ENCODE measurements at places on chromosomes 2 and 18. TPM values are rescaled to one million over a fixed set of nuclear protein-coding genes. Genes with fewer than 3 reads are reported as not detected.

- no peaks in the 10 kb centered on the region for H3K27me3 ChIP-seq
- no peak overlapping the region for H3K4me3 ChIP-seq
- H3K4me1 ChIP-seq = no peaks in the 10 kb centered on the region
- H3K36me3 ChIP-seq = peaks cover 30% of the 10 kb centered on the region
Observed at GRCh38 chr2:3399829-3400228, 20.3 kb downstream of the TRAPPC12 start.

- H3K4me1 ChIP-seq = no peaks in the 10 kb centered on the region
- no peak overlapping the region for H3K4me3 ChIP-seq
- no peaks in the 10 kb centered on the region for H3K36me3 ChIP-seq
- no peak for DNase-seq
- H3K27ac ChIP-seq = no peak overlapping the region
- H3K27me3 ChIP-seq = no peaks in the 10 kb centered on the region
Observed at GRCh38 chr2:235605312-235606003, 111.6 kb downstream of the AGAP1 start.

- peaks cover 7% of the 10 kb centered on the region for H3K4me1 ChIP-seq
- peak overlapping the region; percentile 64 for H3K4me3 ChIP-seq
- DNase-seq = no peak
- H3K27me3 ChIP-seq = no peaks in the 10 kb centered on the region
Observed at GRCh38 chr2:61763605-61764034, 90.2 kb downstream of the FAM161A start.

GTF2A1L gene
- not detected for total RNA-seq

PPP1R1C gene
- total RNA-seq = not detected

- H3K4me3 ChIP-seq = no peak overlapping the region
- H3K27me3 ChIP-seq = no peaks in the 10 kb centered on the region
- no peaks in the 10 kb centered on the region for H3K36me3 ChIP-seq
- no peak overlapping the region for H3K27ac ChIP-seq
- no peak for DNase-seq
- no peaks in the 10 kb centered on the region for H3K4me1 ChIP-seq
Observed at GRCh38 chr2:237234268-237234667, 148.6 kb downstream of the COPS8 start.

DNA sequence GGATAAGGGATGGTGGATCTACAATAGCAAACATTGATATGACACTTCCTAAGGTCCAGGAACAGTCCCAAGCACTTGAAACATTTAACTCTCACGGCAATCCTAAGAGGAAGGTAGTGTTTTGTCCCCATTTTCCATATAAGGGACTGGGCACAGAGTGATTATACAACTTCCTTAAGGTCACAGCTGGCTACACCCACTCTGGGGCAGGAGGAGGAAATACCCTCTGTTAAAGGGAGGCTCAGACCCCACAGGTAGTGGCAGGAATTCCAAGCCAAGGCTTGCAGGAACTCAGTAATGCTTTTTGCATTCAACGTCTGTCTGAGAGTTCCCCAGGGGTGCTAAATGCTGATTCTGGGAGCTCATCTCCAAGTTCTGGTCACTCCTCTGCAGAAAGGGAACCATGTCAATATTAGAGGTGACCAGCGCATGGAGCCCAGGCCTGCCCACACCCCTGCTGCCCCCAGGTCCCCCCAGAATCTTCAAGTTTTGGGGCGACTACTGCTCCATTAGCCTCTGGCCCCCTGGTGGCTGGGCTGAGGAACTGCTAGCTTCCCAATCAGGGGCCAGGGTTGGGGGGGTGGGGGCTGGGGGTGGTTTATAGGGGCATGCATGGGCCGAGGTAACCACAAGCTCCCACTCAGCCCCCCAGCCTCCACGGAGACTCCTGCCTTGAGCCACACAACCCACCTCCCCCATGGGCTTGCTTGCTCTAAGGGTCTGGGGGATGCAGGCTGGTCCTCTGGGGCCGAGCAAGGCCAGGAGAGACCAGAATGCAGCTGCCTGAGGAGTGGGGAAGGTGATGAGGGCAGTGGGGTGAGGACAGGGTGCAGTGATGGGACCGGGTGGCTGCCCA lies 11.1 kb downstream of the OBSL1 start:
- H3K27ac ChIP-seq = no peak overlapping the region
- peak; percentile 12 for DNase-seq
- no peaks in the 10 kb centered on the region for H3K4me1 ChIP-seq
- no peak overlapping the region for H3K4me3 ChIP-seq
- no peaks in the 10 kb centered on the region for H3K36me3 ChIP-seq
- no peaks in the 10 kb centered on the region for H3K27me3 ChIP-seq

PELI1 gene
- total RNA-seq = 23.2 TPM

GRCh38 chr18:34320267-34320666 lies 95.6 kb upstream of the NOL4 start:
- no peaks in the 10 kb centered on the region for H3K4me1 ChIP-seq
- H3K4me3 ChIP-seq = no peak overlapping the region
- H3K36me3 ChIP-seq = no peaks in the 10 kb centered on the region
- no peaks in the 10 kb centered on the region for H3K27me3 ChIP-seq
- no peak overlapping the region for H3K27ac ChIP-seq

DNA sequence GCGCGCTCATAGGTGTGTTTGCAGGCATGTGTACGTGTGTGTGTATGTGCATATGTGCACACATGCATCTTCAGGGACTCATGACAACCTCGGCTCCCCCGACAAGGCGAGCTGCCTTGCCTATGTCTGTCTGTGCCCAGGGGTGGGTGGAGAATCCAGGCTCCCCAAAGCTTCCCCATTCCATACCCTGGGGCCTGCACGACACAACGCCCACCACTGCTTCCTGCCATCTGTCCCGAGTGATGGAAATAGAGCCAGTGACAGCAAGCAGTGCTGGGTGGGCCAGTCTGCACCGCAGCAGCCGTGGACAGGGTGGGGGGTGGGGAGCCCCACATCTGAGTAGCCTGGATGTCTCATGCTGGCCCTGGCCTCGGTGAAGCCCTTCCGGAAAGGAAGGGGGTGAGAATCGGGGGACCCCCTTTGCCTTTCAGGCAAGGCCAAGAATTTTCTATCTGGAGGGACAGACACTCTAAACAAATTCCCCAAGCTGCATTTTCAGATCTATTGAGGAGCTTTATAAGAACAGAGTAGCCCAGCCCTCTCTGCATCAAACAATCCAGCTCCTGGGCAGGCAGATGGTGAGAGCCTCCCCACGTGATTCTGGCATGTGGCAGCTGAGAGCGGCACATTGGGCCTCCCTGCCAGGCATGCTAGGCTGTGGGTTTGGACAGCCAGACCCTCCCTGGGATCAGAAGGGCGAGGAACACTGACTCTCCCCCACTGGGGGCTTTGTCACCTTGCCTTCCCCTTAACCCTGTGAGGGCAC lies 4.9 kb downstream of the KCNIP3 start:
- H3K27ac ChIP-seq = no peak overlapping the region
- no peaks in the 10 kb centered on the region for H3K36me3 ChIP-seq
- no peak overlapping the region for H3K4me3 ChIP-seq

FBXO15 gene
- total RNA-seq = 0.77 TPM

DNA sequence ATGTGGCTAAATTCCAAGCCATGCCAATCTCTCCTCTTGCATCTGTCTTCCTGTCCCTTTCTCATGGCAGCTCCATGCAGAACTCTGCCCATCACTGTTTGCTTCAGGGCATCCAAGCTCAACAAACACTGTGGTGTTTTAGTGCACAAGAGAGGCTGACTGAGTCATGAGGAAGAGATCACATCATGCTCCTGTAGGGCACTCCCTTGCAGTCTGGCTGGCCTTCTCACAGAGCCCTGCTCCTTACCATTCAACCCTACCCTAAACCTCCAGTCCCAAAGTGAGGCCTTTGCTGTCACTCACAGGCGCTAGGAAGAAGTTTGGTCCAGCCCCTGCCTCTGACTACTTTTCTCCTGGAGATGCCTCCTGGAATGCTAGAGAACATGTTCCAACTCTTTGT lies 194.0 kb downstream of the LRATD1 start:
- H3K4me3 ChIP-seq = no peak overlapping the region
- H3K27me3 ChIP-seq = no peaks in the 10 kb centered on the region
- DNase-seq = no peak
- H3K36me3 ChIP-seq = no peaks in the 10 kb centered on the region

ALK gene
- total RNA-seq = not detected

GRCh38 chr2:160306985-160307384 lies 106.9 kb upstream of the ITGB6 start:
- H3K36me3 ChIP-seq = peaks cover 6% of the 10 kb centered on the region
- no peaks in the 10 kb centered on the region for H3K4me1 ChIP-seq
- no peak overlapping the region for H3K27ac ChIP-seq
- H3K27me3 ChIP-seq = no peaks in the 10 kb centered on the region
- H3K4me3 ChIP-seq = no peak overlapping the region

IL1RL2 gene
- total RNA-seq = 0.13 TPM

TTC21B gene
- total RNA-seq = 19.2 TPM

- H3K4me3 ChIP-seq = no peak overlapping the region
- no peaks in the 10 kb centered on the region for H3K27me3 ChIP-seq
- H3K4me1 ChIP-seq = no peaks in the 10 kb centered on the region
- DNase-seq = no peak
- no peak overlapping the region for H3K27ac ChIP-seq
- H3K36me3 ChIP-seq = no peaks in the 10 kb centered on the region
Observed at GRCh38 chr2:64447317-64448040, 6.5 kb upstream of the LGALSL start.

DNA sequence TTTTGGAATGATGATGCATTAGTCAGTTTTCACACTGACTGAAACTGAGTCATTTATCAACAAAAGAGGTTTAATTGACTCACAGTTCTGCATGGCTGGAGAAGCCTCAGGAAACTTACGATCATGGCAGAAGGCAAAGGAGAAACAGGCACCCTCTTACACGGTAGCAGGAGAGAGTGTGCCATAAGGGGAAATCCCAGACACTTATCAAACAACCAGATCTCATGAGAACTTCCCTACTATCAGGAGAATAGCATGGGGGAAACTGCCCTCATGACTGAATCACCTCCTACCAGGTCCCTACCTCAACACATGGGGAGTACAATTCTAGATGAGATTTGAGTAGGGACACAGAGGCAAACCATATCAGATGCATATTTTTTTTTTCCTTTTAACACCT lies 504.5 kb upstream of the VRK2 start:
- no peak for DNase-seq
- H3K4me1 ChIP-seq = no peaks in the 10 kb centered on the region
- H3K27me3 ChIP-seq = no peaks in the 10 kb centered on the region
- H3K36me3 ChIP-seq = no peaks in the 10 kb centered on the region

DNA sequence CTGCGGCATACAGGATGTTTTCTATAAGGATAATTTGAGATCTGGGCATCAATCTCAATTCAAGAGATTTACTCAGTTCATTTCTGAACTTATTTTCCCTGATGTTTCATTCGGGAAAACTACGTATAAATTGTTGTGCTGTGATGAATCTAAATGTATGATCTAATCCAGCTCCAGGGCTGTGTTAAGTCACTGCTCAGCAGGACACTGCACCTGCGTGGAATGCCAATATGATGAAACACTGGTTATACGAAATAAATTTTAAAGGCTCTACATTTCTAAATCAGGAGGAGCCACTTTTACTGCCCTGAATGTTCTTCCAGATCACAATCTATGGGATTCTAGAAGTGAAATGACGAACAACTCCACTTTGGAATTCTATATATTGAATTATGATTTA lies 259.0 kb downstream of the HNMT start:
- no peaks in the 10 kb centered on the region for H3K4me1 ChIP-seq
- H3K27me3 ChIP-seq = no peaks in the 10 kb centered on the region
- no peak for DNase-seq
- no peak overlapping the region for H3K27ac ChIP-seq
- H3K4me3 ChIP-seq = no peak overlapping the region
- H3K36me3 ChIP-seq = no peaks in the 10 kb centered on the region

CCBE1 gene
- total RNA-seq = not detected

DNA sequence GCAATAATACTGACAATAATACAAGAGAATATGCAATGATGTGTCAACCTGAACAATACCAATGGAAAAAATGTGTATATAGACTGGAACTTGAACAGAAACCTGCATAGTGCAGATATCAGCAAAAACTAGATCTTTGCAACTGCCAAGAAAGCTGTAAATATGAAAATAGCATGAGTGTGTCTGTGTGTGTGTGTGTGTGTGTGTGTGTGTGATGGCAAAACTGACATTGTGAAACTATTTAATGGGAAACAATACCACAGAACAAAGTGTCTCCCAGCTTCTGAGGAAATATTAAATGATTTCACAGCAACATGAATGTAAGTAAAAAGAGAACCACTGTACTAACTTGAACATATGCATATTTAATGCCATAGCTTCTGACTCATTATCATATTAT lies 558.2 kb upstream of the LINC00305 start:
- H3K4me3 ChIP-seq = no peak overlapping the region
- H3K27me3 ChIP-seq = no peaks in the 10 kb centered on the region
- no peaks in the 10 kb centered on the region for H3K36me3 ChIP-seq
- H3K4me1 ChIP-seq = no peaks in the 10 kb centered on the region
- no peak for DNase-seq

GRCh38 chr18:73288813-73289212 lies 421.0 kb upstream of the NETO1 start:
- no peaks in the 10 kb centered on the region for H3K4me1 ChIP-seq
- no peaks in the 10 kb centered on the region for H3K27me3 ChIP-seq

CABYR gene
- 1.7 TPM for total RNA-seq

DNA sequence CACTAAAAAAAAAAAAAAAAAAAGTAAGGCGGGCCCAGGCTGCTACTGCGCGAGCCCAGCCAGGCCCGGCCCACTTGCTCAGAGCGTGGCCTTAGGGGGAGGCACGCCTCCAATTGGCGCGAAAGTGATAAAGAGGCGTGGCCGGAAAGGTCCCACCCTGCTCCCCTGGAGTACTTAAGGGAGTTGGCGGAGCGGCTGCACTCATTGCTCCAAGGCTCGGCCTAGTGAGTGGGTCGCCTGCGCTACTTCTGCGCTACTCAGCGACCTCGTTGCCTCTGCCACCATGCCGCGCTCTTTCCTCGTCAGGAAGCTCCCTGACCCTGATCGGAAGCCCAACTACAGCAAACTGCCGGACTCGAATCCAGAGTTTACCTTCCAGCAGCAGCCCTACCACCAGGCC lies 36.9 kb downstream of the UNC80 start:
- no peak overlapping the region for H3K27ac ChIP-seq
- no peaks in the 10 kb centered on the region for H3K4me1 ChIP-seq
- no peaks in the 10 kb centered on the region for H3K36me3 ChIP-seq
- H3K4me3 ChIP-seq = no peak overlapping the region
- no peak for DNase-seq

- H3K4me1 ChIP-seq = no peaks in the 10 kb centered on the region
- H3K4me3 ChIP-seq = no peak overlapping the region
- DNase-seq = no peak
- H3K36me3 ChIP-seq = no peaks in the 10 kb centered on the region
Observed at GRCh38 chr2:75788902-75789301, 78.2 kb upstream of the GCFC2 start.

DNA sequence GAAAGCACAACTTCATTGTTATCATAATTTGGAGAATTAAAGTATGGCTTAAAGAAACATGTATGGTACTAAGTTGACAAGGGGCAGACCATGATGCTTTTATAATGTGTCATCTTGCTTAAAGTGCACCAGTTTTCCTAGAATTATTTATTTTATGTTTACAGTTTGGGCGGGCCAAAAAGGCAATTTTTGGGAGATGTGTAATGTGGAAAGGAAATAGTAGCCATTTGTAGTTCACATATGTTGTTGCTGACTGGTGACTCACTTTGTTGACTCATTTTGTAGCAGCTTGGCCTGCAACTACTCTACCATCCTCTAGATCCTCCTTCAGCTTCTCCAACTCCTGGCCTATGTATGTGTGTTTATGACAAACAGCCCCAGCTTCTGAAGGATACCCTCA lies 7.7 kb downstream of the ZSCAN30 start:
- H3K27ac ChIP-seq = no peak overlapping the region
- H3K4me1 ChIP-seq = no peaks in the 10 kb centered on the region

GNAL gene
- total RNA-seq = 0.04 TPM

LBX2 gene
- 0.94 TPM for total RNA-seq
